ENCODE measurements at places on chromosomes 4 and X.

DNA sequence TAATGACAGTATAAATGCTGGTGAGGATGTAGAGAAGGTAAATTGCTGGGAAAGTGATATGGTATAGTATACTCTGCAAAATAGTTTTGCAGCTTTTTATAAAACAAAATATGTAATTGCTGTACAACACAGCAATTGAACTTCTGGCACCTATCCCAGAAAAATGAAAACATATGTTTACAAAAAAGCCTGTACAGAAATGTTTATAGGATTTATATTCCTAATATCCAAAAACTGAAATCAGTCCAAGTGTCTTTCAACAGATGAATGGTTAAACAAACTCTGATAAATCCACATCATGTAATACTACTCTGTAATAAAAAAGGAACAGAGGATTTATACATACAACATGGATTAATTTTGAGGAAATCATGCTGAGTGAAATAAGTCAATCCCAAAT is 198.4 kb upstream of the ACTRT1 start:
- DNase-seq = no peak

DNA sequence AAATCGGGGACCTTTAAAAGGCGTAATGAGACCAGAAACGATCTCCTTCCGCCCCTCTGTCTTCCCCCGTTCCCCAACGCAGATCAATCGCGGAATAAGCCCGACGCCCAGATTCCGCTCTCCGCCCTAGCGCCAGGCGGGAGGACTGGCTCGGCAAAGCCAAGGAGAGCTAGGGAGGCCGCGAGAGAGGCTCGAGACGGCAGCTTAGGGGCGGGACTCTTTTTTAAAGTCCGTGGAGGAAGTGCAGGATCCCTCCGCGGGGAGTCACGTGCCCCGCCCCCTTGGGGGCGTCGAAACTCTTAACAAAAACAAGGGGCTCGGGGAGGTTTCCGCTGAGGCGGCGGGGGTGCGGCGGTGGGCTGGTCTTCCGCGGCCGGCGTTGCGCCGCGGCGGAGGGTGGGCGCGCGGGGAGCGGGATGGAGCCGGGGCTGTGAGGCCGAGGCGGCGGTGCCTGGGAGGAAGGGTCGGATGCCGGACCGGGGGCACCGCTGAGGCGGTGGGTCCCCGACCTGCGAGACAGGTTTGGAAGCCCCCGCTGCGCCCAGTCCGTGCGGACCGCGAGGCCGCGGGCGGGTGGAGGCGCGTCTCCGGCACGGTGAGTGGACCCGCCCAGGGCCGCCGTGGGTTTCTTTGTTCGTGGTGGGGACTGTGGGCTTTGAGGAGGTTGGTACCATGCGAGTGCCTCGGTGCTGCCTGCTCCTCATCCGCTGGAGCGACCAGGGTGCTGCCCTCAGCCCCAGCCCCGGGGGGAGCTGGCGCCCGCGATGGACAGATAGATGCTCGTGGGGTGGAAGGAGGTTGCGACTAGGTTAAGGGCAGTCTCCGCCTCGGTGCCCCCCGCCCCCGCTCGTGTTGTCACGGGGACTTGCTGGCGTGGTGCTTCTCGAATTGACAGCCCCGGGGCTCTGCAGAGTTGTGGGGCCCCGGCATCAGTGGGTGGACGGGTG is at the start of gene CCNG2:
TSS of gene CCNG2 (plus strand) at position 296 of the 947 bp plus-strand sequence. CDS start 1,326 bp downstream, outside the sequence.
- DNase-seq = peak; percentile 55

GRCh38 chrX:2897311-2897689 is 31.8 kb downstream of the ARSD start:
- DNase-seq = no peak

DNA sequence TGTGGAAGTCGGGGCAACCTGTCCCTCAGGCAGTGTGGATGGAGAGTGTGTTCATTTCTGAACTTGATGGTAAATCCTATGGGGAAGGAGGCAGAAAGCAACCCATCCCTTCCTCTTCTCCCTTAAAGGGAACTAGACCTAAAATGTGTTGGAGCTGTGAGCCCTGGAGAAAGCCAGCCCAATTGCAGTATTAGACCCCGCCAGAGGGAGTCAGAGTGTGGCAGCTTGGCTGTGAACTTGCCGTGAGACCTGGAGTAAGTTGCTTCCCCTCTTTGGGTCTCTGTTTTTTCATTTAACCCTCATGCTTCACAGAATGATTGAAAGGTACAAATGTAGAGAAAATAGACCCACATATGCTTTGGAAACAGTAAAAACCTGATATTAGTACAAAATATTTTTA is 108.7 kb upstream of the PAK3 start:
- no peak for DNase-seq

DNA sequence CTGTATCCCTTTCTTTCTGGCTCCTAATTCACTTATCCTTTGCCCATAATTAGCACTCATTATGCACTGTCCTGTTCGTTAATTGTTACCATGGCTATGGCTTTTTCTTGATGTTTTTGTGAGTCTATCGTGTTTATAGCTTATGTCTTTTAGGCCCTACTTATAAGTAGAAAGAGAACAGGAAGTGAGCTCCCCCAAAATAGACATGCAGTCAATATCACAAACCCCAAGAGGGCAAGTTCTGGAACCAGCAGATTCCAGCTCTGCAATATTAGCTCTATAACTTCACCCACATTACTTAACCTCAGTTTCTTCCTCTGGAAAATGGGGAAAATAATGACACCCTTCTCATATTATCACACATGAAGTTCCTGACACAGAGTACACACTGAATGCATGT is 7.4 kb upstream of the HS3ST1 start:
- DNase-seq = no peak

DNA sequence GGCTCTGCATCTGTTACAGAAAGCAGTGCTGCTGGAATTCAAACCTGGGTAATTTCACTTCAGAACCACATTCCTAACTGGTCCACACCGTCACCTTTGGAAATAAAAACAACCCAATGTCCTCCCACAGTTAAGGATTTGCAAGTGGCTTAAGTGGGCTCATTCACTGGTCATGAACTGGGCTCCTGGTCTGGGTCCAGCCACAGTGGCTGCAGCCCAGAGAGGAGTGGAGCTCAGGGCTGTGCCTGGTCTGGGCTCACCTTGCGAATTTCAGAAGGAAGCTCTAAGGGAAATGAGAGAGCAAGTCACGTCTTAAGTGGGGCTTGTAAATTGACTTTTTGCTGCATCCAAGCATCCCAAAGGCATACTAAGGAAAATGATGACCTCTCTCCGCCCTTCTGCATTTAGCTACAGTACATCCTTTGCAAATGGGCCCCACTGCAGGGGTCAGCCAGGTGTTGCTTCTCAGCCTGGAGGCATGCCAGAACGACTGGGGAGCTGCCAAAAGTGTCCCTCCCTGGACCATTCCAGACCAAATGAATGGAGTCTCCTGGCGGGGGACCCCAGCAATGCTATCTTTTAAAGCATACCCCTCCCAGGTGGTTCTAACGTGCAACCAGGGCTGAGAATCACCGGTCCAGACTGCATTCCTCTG is 25.6 kb upstream of the CRMP1 start:
- no peak for DNase-seq

DNA sequence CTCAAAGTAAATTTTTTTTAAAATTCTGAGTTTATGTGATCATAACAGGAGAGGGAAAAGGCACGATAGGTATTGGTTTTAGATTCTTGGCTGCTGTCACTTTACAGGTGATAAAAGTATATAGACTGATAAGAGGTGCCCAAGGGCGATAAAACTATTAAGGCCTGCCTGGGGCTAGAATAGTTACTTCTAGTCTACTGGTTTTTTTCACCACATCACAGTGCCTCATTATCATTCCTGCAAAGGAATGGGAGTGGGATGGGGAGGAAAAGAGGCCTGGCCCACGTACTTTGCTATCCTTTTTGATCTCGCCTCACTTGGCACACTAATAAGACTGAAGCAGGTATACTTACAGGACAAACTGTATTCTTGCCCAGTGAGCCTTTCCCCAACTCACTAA is 46.6 kb downstream of the CXorf58 start:
- no peak for DNase-seq

DNA sequence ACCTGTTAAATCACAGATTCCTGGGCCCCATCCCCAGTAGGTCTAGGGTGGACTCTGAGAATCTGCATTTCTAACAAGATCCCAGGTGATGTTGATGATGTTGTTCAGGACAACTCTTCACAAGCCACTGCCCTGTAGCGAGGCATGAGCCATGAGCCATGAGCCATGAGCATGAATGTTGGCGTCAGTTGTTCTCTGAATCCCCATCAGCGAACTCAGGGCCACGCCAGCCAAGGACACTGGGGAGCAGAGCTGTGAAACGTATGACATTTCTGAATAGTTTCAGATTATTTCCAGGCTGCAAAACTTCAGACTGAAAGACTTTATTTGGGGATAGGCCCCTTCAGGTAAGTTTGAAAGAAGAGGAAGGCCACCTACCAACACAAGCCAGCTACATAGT is 46.9 kb upstream of the HCCS start:
- no peak for DNase-seq

GRCh38 chr4:184100297-184100885 is 117.3 kb downstream of the ENPP6 start:
- DNase-seq = no peak

- no peak for DNase-seq
Observed at GRCh38 chr4:170011921-170012628, 14.1 kb downstream of the MFAP3L start.

- no peak for DNase-seq
Observed at GRCh38 chr4:35757836-35758235, 486.5 kb downstream of the ARAP2 start.

DNA sequence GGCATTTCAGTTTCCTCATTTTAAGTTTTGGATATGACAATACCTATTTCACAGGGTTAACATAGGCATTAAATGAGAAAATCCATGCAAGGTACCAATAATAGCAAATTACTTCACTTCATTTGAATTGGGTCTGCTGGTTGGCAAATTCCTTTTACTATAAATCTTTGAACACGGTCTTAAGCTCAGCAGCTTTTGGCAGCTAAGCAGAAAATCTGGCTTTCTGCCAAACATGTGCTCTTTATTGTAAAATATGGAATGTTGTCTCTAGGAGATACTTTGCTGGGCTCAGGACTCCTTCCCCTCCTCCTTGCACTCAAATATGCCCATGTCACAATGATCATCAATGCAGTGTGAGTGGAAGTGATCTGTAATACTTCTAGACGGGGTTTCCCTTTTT is 16.8 kb upstream of the DMP1 start:
- no peak for DNase-seq

DNA sequence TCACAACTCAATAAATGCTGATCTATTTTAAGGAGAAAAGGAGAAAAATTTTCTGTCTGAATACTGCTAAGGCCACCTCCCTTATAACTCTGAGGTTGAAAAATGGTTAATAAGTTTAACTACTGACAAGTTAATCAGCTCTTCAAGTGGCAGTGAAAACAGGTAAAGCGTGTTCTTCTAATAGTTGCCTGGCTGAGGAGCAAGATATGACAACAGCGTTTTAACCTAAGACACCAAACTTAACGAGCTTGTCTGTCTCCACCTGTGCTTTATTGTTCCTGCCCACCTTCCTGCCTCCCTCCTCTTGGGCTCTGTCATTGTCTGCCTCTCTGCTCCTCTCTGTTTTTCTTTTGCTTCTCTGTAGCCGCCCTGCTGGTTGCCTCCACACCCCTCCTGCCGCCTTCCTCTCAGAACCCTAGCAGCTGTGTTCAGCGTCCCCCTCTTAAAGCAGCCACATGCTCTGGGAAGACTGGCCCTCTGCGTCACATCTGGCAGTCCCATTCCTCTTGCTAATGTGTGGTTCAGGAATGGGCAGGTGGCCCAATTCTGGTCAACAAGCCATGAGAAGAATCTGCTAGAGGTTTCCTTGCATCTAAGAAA is 4.3 kb upstream of the TSPAN5 start:
- no peak for DNase-seq

GRCh38 chrX:116657071-116657470 is 194.3 kb upstream of the CT83 start:
- no peak for DNase-seq

DNA sequence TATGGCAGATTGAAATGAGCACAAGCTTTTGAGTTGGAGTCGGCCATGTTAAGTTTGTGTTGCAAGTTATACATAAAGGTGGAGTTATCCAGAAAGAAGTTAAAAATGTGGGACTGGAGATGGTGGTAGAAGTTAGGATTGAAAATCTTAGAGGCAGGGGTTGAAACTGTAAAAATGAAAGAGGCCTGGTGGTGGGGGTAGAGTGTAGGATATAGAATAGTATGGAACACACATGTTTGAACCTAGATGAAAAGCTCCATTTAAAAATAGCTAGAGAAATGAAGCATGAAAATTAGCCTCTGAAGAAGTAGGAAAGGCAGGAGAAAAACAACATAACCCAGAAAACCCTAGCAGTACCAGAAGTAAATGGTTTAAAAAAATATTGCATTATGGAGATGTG is 131.8 kb upstream of the ENPEP start:
- DNase-seq = no peak

DNA sequence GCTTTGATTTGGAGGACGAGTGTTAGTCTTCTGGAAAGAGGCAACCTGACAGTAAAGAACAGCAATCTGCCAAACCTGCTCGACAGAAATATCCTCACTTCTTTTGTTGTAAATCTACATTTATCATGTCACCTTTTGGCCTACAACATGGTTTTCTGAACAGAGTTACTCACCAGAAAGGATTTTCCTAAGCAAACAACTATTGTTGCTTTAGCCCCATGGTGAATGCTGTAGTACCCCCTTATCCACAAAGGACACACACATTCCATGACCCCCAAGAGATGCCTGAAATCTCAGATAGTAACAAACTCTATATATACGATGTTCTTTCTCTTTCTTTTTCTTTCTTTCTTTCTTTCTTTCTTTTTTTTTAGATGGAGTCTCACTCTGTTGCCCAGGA is 42.7 kb downstream of the TMEM150C start:
- DNase-seq = no peak

DNA sequence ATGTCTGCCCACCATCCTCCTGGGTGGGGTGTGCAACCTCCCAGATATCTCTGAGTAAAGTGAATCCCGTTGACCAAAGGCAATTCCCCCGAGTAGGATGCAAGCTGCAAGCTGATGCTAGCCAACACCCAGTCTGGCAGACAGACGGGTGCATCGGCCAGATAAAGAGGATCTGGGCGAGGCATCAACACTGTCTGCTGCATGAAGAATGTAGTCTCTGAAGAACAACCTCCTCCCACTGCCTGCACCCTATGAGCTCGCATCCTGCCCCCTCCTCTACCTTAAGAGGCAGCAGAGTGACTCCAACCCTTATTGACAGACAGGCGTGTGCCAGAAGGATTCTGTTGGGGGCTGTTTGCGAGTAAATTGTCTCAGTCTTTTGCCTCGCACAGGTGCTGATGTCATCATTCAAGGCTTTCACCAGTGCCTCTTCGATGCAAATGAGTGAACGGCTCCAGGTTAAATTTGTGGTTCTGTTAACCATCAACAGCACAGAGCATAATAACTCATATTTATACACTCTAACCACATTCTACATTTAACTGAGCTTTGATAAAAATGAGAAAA is 546.9 kb downstream of the BCOR start:
- DNase-seq = no peak

DNA sequence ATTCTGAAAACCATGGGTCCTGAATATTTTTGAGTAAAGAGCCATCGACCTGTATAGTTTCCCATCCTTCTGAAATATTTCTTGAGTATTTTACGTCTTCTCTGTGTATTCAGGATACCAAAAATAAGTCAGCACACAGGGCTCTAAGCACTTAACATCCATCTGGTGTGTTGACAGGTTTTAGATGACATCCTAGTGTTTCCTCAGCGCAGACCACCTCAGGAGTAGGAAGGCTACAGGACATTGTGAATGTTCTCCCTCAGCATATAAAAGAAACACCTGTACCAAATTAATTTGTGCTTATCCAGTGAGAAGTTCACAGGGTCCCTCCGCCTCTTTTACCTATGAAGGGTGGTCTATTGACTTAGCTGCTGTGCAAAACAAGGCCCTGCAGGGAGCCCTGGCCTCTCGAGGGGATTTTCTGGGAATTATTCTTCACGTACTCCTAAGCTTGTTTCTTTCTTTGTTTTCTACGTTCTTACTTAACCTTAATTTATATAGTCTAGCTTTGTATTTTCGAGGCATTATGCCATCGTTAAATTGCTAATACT is 241.8 kb downstream of the FBXO8 start:
- DNase-seq = no peak

Data from stimulated activated CD4-positive, alpha-beta T cell treated with anti-CD3 and anti-CD28 coated beads, Interleukin-1b, Interleukin-23, amount 100 ng/mL, for 1 hour (primary cell).